Activated CD8-positive, alpha-beta memory T cell treated with anti-CD3 and anti-CD28 coated beads for 4 hours (primary cell): ENCODE measurements at places on chromosomes 6 and 20.

GRCh38 chr6:12849809-12850198 lies 133.2 kb downstream of the PHACTR1 start:
- no peak for DNase-seq

- DNase-seq, result no peak
Observed at GRCh38 chr20:60003776-60004175, 45.6 kb downstream of the CDH26 start.

GRCh38 chr6:56766806-56767178 lies 124.1 kb upstream of the DST start:
- DNase-seq, result no peak

GRCh38 chr6:4091941-4092340 lies 13.0 kb upstream of the FAM217A start:
- DNase-seq, result no peak

DNA sequence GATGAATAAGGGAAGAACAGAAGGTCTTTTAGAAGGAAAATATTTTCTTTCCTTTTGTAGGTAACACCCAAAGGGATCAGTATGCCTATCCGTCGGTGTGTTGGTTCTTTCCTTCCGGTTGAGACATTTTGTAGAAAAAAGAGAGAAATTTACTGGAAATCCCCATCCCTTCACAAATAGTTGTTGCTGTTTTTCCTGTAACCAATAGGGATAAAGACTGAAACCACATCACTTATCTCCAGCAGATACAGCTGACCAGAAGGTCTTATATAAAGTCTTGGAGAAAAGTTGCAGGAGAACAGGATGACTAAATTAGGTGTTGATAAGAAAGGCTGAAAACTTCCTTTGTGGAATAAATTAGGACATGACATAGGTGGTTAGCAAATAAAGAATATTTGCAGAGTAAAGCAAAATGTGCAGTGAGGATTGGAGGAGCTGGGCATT lies 14.8 kb upstream of the HLA-DRB1 start:
- DNase-seq, result no peak

- DNase-seq, result no peak
Observed at GRCh38 chr6:5007531-5007930, 3.7 kb upstream of the RPP40 start.

DNA sequence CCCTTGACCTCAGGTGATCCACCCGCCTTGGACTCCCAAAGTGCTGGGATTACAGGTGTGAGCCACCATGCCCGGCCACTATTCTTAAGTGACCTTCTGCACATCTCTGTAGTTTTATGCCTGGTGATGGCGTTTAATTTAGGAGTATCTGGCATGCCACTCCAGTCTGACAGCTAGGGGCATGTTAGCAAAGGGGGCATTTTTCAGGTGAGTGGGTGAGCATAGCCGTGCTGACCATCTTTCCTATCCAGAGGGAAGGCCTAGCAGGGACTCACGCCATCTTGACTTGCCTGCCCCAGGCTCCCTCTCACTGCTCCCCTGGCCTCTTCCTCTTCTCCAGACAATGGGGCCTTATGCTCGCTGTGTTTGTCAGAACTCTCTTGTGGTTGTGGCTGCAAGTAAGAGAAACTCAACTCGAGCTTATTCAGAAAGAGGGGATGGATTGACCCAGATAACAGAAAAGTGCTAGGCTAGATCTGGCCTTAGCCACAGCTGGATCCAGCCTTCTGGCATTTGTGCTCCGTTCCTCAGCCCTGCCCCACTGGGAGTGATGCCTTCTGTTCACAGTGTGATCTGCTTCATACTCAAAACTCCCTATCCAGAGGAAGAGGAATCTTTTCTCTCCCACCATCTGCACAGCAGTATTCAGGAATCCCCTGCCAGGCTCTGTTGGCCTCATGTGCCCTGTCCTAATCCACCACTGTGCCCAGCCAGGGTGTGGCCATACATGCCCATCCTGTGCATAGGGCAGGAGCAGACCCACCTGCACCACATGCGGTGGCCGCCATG lies 174.5 kb upstream of the AKAP12 start:
- DNase-seq, result no peak

- no peak for DNase-seq
Observed at GRCh38 chr6:80029470-80029869, 25.0 kb downstream of the TTK start.
